Right forelimb (tissue), 1 donor: ENCODE measurements at places on chromosomes 13 and 19.

GRCh38 chr19:7470540-7471305 lies 18.1 kb downstream of the PEX11G start:
- DNase-seq = no peak

DNA sequence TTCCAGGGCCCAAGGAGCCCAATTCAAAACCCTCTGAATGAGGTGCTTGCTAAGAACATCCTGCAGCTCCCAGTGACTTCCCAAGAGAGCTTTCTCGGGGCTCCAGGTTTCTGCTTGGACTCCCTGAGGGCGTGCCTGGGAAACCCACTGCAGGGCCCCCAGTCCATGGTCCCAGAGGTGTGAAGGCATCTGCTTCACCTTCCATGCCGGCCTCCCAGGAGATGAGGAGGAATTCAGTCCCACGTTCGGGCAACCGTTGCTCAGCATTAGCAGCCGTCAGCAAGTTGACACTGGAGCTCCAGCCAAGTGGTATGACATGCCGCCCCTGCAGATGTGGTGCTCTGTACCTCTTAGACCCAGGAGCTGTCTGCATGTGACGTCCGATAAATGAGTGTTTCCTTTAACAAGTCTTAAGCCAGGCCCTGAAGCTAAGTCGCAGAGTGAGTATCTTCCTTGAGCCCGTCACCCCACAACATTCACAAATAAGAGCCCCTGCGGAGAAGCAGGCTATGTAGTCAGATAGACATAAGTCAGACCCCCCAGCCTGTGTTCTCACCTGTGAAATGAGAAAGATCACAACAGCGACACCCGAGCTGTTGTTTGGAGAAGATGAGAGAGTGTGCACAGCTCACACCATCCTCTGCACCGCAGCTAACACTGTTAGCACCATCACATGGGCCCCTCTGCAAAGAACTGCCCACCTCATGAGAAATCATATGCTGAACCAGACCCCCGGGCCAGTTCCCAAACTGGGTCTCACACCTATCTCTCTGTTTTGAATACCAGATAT lies 150.3 kb downstream of the KATNAL1 start:
- DNase-seq = no peak

DNA sequence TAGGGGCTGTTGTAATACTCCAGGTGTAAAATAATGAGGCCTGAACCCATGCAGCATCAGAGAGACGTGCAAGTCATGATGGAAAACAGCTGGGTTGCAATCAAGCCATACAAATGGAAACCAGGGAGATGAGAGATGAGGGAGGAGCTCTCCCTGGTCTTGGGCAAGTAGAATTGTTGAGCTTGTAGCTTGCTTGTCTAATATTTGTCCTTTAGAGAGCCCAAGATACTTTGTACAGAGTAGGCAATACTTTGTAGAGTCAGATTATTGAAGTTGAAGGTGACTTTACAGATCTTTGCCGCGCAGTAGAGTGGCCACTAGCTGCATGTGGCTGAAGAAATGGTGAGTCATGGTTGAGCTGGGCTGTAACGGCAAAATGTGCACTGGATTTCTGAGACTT lies 8.3 kb downstream of the ATP8A2 start:
- DNase-seq = no peak

- no peak for DNase-seq
Measured at GRCh38 chr19:2042485-2043250, 8.4 kb downstream of the MKNK2 start.

- no peak for DNase-seq
Measured at GRCh38 chr13:67048821-67049150, 181.3 kb downstream of the PCDH9 start.

- DNase-seq = no peak
Measured at GRCh38 chr13:99323488-99323887, 16.3 kb upstream of the GPR183 start.

- DNase-seq = peak; percentile 44
Measured at GRCh38 chr19:42291435-42291810, 10.5 kb upstream of the PRR19 start.

- DNase-seq = no peak
Measured at GRCh38 chr13:30870916-30871587, 35.0 kb upstream of the MEDAG start.

GRCh38 chr19:51258165-51259160 lies 7.6 kb downstream of the SIGLECL1 start:
- DNase-seq = no peak

GRCh38 chr19:40234429-40235237 lies 8.1 kb upstream of the CCNP start:
- DNase-seq = no peak

GRCh38 chr19:5355076-5355475 lies 14.5 kb upstream of the PTPRS start:
- no peak for DNase-seq

- DNase-seq = no peak
Measured at GRCh38 chr19:7638802-7639465, 2.0 kb downstream of the STXBP2 start.

- DNase-seq = no peak
Measured at GRCh38 chr13:28533125-28533436, 38.2 kb upstream of the FLT1 start.

GRCh38 chr13:99626461-99627082 lies 125.3 kb downstream of the TM9SF2 start:
- DNase-seq = no peak

- DNase-seq = no peak
Measured at GRCh38 chr13:39820606-39821005, 165.1 kb downstream of the COG6 start.

DNA sequence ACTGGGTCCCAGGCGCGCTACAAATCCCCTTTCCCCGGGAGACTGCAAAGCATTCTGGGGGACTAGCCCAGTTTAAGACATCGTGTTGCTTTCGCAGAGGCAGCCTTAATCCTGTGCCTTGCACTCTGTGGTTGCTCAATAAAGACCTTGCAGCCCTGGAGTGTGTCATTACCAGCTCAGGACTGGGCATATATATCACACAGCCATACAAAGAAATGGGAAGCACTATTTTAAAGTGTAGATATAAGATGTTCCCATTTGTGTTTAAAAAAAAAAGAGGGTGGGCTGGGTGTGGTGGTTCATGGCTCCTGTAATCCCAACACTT lies 11.1 kb downstream of the NAPA start:
- no peak for DNase-seq

- DNase-seq = no peak
Measured at GRCh38 chr19:11373885-11374432, 507 bp upstream of the SWSAP1 start.

DNA sequence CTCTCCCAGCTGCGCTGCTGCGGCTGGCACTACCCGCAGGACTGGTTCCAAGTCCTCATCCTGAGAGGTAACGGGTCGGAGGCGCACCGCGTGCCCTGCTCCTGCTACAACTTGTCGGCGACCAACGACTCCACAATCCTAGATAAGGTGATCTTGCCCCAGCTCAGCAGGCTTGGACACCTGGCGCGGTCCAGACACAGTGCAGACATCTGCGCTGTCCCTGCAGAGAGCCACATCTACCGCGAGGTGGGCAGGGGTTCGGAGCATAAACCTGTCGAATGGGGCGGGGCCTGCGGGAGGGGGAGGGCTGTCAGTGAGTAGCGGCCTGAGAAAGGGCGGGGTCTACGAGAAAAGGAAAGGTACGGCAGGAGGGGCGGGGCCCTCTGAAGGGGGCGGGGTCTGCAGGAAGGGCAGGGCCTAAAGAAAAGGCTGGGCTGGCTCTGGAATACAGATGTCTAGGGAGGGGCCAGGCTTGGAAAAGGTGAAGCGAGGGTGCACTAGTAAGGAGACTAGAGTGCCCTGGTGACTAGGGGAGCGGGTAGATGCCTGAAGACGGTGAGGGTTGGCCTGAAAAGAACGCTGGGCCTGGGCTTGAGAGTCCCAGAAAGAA lies 3.6 kb downstream of the CD37 start:
- DNase-seq = peak; percentile 67

- DNase-seq = peak; percentile 76
Measured at GRCh38 chr19:45632468-45633196, 6.6 kb downstream of the EML2 start.

DNA sequence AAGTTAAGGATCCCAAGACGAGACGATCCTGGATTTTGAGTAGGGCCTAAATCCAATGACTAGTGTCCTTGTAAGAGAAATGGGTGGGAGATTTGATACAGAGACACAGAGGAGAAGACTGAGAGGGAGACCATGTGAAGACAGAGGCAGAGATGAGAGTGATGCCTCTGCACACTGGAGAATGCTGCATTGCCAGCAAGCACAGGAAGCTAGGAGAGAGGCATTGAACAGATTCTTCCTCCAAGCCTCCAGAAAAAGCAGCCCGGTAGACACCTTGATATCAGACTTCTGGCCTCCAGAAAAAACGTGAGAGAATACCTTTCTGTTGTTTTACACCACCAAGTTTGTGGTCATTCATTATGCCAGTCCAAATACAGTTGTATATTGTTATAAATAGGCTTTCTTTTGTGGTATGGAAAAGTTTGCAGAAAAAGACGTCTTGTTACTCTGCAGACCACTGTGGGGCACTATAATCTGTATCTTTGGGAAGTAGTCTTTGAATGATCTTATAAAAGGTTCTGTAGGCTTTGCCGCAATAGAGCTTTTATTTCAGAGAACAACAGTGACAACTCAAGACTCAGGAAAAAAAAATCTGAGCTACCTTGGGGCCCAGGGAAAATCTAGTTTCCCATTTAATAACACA lies 17.9 kb upstream of the RFC3 start:
- no peak for DNase-seq

GRCh38 chr19:41930322-41930722 lies 2.1 kb upstream of the ERFL start:
- no peak for DNase-seq
